Caudate nucleus (tissue), 63 donors: ENCODE measurements at places on chromosomes 3 and 15.
A peak's percentile ranks its signal among the peaks of the same experiment; 100 is the strongest.

DNA sequence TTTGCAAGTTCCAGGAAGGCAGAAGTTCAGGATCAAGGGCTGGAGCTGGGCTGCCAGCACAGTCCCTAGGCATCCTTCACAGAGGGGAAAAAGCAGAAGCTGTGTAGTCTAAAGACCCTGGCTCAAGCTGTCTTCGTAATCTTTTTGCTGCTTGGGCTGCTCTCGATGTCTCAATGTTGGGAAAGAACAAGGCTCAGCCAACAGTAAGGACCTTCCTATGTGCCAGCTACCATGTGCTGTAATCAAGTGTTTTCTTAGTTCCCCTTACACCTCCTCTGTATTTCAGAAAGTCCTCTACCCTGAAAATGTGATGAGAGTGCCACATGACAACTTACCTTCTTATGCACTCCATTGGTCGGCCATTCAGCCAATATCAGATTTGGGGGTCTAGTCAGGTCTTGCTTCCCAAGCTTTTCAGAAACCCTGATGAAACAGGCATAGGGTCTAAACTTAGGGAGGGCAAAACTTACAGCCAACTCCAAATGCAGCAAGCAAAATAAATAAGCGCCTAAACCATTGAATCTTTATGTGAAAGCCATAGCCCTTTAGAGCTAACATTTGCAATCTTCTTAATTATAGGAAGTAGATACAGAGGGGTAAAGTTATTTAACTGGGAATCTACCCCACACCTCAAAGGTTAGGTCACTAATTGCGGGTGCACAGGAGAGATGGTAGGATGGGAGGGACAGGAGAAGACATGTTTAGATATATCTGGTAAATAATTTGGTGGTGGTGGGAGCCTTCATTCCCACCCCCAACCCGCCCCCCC is 1.2 kb upstream of the EDEM1 start:
- DNase-seq, result no peak

GRCh38 chr3:33363113-33363800 is 76.9 kb downstream of the UBP1 start:
- DNase-seq, result no peak

DNA sequence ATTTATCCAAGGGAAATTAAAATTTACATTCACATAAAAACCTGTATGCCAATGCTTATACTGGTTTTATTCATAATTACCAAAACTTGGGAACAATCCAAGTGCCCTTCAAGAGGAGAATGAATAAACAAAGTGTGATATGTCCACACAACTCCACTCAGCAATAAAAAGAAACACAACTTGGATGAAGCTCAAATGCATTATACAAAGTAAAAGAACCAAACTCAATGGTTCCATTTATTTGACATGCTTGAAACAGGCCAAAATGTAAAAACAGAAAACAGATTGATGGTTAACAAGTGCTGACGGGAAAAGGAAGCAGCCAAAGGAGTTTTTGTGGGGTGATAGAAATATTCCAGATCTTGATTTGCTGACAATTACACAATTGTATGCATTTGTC is 23.5 kb downstream of the OCA2 start:
- DNase-seq, result no peak

DNA sequence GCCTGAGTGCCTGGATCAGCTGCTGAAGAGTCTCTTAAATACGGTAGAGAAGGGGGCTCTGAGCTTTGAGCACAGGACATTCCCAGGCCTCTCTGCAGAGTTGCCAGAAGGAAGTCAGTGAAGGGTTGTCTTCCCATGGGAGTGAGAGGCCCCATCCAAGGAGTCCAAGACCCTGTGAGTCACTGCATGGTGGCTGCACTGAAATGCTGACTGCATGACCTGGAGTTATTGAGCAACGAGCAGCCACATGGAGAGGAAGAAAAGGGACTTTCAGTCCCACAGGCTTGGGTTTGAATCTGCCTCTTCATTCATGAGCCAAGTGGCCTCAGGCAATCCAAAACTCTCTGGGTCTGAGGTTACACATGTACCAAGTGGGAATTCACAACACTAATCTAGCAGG is 69.6 kb upstream of the RASGRF1 start:
- no peak for DNase-seq

- DNase-seq, result no peak
Observed at GRCh38 chr3:186453531-186453930, 90.6 kb downstream of the CRYGS start.

DNA sequence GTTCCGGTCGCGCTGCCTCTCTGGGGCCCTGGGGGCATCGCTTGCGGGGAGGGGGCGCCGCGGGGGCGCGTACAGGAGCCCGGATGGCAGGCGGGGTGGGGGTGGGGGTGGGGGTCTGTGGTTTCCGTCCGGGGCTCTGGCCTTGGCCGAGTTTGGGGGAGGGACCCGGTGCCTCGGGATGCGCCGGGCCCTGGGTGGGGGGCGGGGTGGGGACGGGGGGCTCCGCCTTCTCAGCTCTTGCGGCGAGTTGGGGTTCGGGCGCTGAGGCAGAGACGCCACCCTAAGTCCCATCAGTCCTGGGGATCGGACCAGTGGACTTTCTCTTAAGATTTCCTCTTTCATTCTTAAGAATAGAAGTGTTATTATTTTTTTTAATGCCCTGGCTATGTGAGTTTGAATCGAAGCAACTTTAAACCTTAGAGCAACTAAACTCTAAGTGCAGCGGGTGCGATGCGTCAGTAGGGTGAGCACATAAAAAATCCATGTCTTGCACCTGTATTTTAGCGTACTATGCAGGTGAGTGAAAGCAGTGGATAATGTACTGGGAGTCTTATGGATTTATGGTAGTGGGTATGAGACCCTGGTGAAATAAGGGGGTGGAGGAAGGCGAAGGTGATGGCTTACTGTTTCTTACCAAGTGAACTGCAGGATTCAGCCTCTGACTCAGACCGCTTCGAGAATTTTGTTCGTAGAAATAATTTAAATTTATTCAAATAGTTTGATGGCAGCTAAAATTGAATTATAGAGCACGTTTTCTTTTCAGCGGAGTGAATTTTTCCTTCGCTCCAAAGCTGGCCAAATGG is 762 bp downstream of the CTNNB1 start:
- DNase-seq, result peak; percentile 67

GRCh38 chr3:64935971-64936370 is 248.2 kb upstream of the ADAMTS9 start:
- no peak for DNase-seq

DNA sequence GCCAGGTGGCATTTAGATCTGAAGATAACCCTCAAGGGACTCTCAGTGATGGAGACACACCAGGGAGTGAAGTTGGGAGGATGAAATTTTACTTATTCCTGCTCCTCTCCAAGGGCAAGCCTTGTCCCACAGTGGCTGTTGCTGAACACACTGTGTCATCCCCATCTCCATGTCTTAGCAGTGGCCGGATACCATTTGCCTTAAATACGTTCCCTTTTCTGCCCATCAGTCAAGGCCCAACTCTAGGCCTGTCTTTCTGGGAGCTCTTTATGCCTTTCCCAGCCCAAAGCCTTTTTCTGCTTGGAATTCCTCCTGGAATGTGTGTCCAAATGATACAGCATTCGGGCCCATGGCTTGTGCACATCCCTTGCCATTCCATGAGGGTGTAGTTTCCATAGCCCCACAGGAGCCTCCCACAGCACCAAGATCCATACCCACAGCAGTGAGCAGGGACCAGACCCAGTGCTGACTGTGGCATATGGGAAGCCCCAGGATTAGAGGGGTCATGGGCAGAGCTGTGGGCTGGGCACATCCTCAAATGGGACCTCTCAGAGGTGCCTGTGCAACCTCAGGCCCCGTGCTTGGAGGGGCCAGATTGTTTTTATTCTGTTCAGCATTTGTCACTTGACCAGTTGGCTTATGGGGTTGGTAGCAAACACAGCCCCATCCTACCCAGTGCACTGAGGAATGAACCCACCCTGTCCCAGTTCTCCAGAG is 63.7 kb upstream of the PRR23C start:
- DNase-seq, result no peak

DNA sequence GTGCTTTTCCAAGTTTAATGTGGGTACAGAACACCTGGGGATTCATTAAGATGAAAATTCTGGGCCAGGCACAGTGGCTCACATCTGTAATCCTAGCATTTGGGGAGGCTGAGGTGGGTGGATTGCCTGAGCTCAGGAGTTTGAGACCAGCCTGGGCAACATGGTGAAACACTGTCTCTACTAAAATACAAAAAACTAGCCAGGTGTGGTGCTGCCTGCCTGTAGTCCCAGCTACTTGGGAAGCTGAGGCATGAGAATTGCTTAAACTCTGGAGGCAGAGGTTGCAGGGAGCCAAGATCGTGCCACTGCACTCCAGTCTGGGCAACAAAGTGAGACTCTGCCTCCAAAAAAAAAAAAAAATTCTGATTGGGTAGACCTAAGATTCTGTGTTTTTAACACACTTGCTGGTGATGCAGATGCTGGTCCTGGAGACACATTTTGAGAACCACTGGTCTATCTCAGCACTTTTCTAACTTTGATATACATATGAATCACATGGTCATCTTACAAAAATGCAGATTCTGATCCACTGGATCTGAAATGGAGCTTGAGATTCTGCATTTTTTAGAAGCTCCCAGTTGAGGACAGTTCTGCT is 223.8 kb upstream of the SATB1 start:
- no peak for DNase-seq

- DNase-seq, result no peak
Observed at GRCh38 chr15:73228128-73228646, 140.6 kb downstream of the HCN4 start.

DNA sequence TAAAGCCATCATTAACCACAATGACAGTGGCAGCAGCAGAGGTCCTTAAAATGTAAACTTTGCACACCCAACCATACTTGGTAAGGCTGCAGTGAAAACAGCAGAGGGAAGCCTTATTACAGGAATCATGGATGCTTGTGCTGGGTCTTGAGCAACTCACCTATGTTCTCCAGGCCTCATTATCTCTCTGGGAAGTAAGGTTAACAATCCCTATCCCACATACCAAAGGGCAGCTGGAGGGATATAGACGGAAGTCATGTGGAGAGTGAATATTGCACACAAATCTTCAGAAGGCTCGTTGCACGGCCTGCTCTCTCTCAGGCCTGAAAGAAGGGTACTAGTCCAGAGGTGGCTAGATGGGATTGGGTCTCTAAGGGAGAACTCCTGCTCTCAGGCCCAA is 25.8 kb upstream of the CELF6 start:
- no peak for DNase-seq

DNA sequence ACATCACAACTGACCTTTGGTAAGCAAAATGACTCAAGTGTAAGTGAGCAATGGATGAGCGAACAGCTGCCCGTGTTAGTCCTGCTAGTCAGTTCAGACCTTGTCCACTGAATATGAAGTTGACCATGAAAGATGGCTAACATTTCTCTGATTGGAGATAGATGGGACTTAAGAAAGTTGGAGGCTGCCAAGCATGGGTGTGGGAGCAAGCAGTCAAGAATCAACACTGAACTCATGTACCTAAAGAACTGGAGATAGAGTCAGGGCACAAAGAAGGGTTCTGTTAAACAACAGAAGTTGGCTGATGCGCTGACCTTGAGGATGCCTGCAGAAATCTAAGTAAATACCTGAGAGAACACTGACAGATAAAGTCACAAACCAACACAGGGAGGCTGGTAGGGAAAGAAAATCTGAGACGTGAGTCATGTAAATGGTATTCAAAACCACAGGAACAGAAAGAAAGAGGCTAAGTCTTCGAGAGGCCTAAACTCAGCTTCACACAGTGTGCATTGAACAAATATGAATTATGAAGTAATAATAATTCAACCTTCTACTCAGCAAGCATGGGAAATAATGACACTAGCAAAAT is 30.7 kb upstream of the ANPEP start:
- DNase-seq, result no peak

DNA sequence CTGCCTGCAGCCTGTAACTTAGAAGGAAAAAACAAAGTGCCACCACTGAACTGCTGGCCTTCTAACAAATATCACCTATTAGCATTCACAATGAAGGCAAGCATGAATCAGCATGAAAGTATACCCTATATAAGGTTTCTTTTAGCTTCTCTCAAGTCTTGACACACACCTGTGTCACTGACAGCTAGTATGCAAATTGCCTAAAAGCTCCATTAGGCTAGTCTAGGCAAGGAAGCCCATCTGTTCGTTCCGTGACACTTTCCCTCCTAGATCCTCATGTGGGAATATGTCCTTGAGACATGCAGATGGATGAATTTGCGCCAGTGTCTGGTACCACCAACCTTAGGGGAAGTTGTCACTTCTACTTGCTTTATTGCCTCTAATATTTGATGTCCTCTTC is 129.3 kb downstream of the RBMS3 start:
- no peak for DNase-seq

DNA sequence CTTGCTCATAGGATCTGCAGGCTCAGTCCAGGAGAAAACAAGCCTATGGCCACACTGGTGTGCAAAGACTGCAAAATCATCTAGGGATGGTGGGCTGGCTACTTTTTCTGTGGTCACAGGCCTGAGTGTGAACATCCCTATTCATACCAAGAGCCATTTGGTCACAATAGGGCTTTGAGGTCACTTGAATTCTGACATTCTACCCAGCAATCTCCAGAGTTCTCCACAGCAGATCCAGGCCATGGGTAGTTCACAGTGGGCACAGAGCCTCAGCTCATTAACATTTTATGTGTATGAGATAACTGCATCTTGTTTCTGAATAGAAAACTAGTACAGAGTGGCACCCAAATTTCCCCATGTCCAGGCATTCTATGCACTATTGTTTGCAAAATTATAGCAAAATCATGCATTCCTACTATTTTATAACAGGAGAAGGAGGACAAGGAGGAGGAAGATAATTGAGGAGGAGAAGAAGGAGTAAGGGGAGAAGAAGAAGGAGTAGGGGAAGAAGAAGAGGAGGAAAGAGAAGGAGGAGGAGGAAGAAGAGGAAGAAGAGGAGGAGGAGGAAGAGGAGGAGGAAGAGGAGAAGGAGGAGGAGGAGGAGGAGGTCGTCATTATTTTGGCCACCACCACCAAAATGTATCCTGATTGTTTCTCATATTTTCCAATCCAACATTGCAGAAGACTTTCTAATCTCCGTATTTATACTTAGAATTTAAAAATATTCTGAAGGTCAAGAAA is 129.0 kb downstream of the SEMA6D start:
- peak; percentile 54 for DNase-seq

- no peak for DNase-seq
Observed at GRCh38 chr3:13162549-13163320, 89.5 kb upstream of the IQSEC1 start.

GRCh38 chr15:42504631-42505030 is 9.2 kb downstream of the SNAP23 start:
- no peak for DNase-seq

DNA sequence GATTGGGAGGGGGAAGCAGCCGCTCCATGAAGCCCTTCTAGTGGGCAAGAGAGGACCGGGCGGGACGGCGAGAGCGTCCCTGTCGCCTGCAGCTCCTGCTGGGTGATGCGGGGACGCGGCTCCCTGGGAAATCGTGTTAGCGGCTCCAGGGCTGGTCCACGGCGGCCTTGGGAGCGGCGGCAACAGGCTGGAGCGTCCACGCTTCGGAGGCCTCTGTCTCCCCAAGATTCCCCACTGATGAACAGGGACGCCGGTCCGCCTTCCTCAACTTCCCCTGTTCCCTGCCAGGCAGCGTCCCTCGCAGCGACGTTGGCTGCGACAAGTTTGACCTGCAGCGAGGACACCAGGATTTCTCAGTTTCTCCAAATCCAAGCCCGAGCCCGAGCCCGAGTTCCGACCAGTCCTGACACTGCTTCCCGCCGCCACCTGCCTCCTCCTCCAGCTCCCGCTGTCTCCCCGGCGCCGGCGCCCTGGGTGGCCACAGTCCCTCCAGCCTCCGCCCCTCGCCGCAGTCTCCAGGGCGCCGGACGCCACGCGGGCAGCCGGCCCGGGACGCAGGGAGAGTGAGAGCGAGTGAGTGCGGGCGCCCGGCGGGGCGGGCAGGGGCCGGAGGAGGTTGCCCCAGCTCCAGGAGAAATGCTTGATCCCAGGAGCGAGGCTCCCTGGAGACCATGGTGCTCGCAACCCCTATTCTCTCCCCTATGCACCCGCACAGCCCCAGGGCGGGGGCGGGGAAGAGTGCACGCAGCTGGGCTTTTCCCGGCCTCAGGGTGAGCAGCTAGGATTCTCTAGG is 78.1 kb upstream of the RNF7 start:
- DNase-seq, result no peak
